ENCODE measurements at places on chromosomes 1 and 21.

DNA sequence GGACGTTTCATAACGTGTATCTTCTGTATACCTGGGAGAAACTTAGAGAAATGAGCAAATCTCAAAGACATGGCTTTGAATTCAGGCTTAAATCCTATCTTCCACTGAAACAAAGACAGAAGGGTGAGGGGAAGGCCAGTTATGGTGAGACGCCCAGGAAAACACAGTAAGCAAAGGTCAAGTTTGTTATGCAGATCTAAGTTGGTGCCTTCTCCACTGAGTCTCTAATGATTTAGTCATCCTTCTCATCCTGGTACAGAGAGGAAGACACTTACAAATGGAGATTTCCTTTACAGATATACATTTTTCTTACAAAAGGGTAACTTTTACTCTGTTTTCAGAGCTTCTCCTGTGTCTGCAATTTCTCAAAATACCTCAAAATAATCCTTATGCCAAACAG is 64.4 kb downstream of the MAP3K7CL start:
- no peak for DNase-seq

DNA sequence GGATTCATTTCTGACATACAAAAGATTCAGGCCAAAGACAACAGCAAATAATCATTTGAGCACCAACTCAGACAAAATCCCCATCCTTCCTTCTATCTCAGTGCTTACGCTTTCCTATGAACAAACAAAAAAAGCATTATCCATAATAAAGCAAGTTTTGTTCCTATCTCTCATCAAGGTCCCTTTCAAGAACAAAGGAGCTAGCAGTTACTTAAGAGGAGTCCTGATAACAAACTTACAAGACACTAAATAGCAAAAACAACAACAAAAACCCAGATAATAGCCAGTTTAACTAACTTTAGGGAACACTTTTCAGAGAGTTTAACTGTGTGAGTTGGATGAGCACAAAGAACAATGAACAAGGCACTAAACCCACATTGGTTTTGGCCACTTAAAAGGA is 10.5 kb downstream of the EVI5 start:
- DNase-seq, result no peak

- peak; percentile 37 for DNase-seq
These were observed 112.5 kb upstream of the GFI1 start for GRCh38 chr1:92599184-92599583.

DNA sequence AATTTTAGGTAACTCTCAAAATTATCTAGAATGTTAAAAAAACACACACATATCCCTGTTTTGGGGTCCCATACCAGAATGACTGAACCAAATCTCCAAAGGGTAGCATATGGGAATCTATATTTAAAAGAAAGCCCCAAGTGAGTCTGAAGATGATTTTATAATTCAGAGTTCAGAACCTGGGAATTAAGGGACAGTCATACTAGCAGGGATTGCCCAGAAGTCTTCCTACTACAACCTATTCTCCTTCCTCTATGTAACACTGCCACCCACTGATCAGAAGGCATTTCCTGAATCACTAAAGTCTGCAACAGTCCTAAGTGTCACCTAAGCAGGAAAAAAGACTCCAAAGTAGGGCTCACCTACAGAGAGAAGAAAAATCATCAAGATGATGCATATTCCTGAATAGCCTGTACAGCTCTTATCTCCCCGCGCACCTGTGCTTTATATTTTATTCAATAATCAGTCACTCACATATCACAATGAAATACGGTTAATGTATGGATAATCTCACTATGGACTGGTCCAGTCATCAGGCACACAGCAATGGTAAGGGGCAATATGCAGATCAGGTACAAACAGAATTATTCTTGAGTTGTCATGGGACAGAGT is 4.9 kb downstream of the RGS1 start:
- peak; percentile 53 for DNase-seq

- peak; percentile 61 for DNase-seq
These were observed 27.7 kb downstream of the CDC42 start for GRCh38 chr1:22080191-22080590.

- no peak for DNase-seq
These were observed 161.4 kb upstream of the TNR start for GRCh38 chr1:175904808-175905207.

DNA sequence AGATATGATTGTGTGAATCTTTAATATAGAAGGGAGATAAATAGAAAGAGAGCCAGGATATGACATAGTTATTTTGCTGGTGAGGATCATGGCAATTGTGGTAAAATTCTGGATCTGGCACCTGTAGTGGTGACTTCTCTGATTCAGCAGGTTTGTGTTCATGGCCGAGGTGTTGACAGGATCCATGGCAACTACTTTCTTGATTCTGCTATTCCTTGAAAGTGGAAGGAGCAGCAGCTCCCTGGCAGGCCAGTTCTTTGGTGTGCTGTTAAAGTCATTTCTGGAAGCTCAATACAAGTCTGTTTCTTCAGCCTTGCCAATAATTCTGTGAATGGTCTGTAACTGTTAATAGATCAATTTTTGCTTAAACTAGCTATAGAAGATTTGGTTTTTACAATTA is 33.4 kb downstream of the RGS4 start:
- no peak for DNase-seq

GRCh38 chr1:163399001-163399400 is 77.2 kb downstream of the NUF2 start:
- DNase-seq, result no peak

- DNase-seq, result peak; percentile 52
These were observed at the start of gene ECM1 for GRCh38 chr1:150507912-150508864. Gene ECM1 (plus strand): TSS chr1:150508109. CDS start chr1:150508210, 101 bp downstream.

- DNase-seq, result no peak
These were observed 45.7 kb downstream of the LRRC7 start for GRCh38 chr1:69613414-69613813.

- DNase-seq, result no peak
These were observed 10.7 kb upstream of the CSRP1 start for GRCh38 chr1:201517631-201518030.

GRCh38 chr1:160129558-160129957 is 14.0 kb downstream of the ATP1A2 start:
- DNase-seq, result no peak

GRCh38 chr1:106393046-106393445 is 663.4 kb upstream of the PRMT6 start:
- DNase-seq, result no peak

GRCh38 chr1:173410794-173411236 is 66.3 kb upstream of the PRDX6 start:
- no peak for DNase-seq

DNA sequence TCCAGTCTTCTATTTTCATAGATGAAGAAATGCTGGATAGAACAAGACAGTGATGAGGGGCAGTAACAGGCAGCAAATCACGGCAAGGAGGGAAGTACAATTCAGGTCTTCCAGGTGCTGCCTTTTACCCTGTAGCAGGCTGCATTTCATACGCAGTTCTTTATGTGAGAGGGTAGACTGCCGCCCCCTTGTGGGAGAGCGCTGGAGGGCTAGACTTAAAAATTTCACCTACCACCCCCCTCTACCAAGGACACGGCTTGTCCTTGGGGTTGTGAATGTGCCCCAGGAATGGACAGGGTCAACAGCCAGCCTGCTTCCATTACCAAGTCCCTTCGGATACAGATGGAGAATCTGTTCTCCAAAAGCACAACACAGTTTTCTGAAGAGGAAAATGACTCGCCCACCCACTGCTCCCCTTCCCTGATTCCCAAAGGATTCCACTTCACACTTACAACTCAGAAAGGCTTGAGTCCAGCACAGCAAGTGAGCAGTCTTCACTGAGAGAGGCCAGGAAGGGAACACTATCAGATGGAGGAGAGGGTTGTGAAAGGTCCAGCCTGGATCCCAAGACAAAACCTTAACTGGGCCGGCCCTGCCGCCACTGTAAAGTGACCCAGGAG is 7.4 kb downstream of the WDR77 start:
- DNase-seq, result peak; percentile 74

GRCh38 chr1:6209661-6210580 is 4.0 kb downstream of the RNF207 start:
- DNase-seq, result peak; percentile 70

DNA sequence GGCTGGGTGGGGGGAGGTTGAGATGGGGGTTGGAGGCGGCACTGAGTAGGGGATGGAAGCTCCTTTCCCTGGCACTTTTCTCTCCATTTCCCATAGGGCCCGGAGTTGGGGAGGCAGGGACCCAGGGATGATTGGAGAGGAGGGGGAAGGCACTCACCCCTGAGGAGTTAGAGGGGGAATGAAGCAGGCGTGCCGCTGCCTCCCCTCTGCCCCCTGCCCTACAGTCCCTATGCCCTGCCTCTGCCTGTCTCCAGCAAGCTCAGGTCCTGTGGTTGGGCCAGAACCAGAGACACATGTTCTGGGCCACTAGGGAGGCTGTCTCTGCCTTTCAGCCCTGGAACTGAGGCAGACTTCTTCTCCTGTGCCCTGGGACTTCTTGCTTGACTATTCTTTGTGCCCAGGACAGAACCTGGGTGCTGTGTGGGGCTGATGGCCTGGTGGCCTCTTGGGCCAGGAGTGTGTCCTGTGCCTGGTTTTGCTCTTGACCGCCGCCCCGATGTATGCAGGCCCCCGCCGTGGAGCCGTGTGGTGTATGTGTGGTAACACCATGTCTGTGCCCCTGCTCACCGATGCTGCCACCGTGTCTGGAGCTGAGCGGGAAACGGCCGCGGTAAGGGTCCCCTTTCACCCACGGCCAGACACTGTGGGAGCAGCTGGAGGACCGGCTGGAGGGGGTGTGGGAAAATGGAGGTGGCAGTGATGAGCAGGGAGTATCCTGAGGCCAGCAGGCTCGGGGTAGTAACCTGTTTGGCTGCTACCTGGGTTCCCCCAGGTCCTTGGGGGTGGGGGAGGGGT is 1.4 kb downstream of the LYPLA2 start:
- DNase-seq, result no peak
